ENCODE measurements at places on chromosomes 3 and 15. TPM values are rescaled to one million over a fixed set of nuclear protein-coding genes. Genes with fewer than 3 reads are reported as not detected.

Gene BNC1
- 68.3 TPM for total RNA-seq

GRCh38 chr3:58051196-58051595, 43.0 kb downstream of the FLNB start:
- peak; percentile 94 for DNase-seq
- H3K4me3 ChIP-seq: peak overlapping the region; percentile 68
- no peaks in the 10 kb centered on the region for H3K27me3 ChIP-seq
- H3K27ac ChIP-seq: peak overlapping the region; percentile 95
- peaks cover 59% of the 10 kb centered on the region for H3K4me1 ChIP-seq

DNA sequence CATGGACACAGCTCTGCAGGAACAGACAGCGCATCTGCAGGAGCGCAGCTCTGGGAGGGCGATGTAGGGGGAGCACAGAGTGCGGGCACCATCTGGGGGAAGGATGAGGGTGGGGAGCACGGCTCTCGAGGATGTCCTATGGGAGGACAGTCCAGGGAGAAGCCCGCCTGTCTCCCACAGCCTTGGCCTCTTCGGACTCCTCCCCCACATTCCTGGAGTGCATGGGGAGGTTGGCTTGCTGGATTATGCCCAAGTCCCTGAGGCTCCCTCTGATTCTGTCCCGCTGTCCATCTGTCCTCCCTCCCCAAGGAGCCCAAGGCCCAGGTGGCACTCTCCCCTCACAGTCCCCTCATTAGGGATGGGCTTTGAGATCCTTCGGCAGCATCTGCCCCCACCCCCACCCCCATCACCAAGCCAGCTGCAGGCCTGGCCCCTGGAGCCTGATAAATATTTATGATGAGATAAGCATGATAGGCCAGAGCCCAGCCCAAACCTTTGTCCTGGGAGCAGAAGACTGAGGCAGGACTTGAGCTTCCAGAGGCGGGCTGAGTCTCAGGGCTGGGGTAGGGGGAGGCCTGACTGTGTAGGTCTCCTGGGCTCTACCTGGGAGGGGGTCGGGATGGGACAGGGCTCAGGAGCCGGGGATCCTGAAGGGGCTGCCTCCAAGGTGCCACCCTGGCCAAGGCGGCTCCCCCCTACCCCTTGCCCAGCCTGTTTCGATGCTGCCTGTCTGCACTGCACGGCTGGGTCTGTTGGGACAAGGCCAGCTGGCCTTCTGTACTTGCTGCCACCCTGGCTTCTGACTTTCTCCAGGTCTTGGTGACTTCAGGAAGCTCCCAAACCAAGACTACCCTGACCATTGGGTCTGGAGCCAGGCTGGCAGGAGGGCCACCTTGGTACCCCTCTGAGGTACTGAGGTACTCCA, 28.6 kb upstream of the SEMA3F start:
- H3K27me3 ChIP-seq: no peaks in the 10 kb centered on the region
- no peak overlapping the region for H3K27ac ChIP-seq
- peak; percentile 47 for DNase-seq
- H3K4me3 ChIP-seq: no peak overlapping the region

- peaks cover 34% of the 10 kb centered on the region for H3K27me3 ChIP-seq
- no peak for DNase-seq
- no peaks in the 10 kb centered on the region for H3K36me3 ChIP-seq
- H3K4me1 ChIP-seq: peaks cover 19% of the 10 kb centered on the region
These were observed 78.6 kb downstream of the TOP2B start for GRCh38 chr3:25586167-25586505.

DNA sequence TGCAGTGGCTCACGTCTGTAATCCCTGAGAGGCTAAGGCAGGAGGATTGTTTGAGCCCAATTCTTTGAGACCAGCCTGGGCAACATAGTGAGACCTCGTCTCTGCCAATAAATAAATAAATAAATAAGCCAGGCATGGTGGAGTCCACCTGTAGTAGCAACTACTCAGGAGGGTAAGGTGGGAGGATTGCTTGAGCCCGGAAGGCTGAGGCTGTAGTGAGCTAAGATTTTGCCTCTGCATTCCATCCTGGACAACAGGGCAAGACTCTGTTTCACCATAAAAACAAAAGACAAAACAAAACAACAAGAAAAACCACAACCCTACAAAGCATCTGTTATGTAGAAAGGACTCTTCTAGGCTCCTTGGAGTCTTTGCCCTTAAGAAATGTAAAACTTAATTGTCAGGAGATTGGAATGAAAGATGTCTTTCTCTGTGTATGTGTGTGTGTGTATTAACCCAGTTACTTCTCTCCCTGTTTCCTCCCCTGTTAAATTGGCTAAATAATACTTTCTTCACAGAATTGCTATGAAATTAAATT, 9.5 kb downstream of the NECTIN3 start:
- H3K27ac ChIP-seq: no peak overlapping the region
- H3K27me3 ChIP-seq: no peaks in the 10 kb centered on the region
- no peak overlapping the region for H3K4me3 ChIP-seq
- no peaks in the 10 kb centered on the region for H3K4me1 ChIP-seq
- H3K36me3 ChIP-seq: no peaks in the 10 kb centered on the region
- DNase-seq: no peak

- H3K27ac ChIP-seq: peak overlapping the region; percentile 94
- no peaks in the 10 kb centered on the region for H3K27me3 ChIP-seq
- DNase-seq: peak; percentile 97
- peak overlapping the region; percentile 60 for H3K4me3 ChIP-seq
- peaks cover 57% of the 10 kb centered on the region for H3K4me1 ChIP-seq
These were observed 32.8 kb downstream of the AKAP13 start for GRCh38 chr15:85412956-85413854.

DNA sequence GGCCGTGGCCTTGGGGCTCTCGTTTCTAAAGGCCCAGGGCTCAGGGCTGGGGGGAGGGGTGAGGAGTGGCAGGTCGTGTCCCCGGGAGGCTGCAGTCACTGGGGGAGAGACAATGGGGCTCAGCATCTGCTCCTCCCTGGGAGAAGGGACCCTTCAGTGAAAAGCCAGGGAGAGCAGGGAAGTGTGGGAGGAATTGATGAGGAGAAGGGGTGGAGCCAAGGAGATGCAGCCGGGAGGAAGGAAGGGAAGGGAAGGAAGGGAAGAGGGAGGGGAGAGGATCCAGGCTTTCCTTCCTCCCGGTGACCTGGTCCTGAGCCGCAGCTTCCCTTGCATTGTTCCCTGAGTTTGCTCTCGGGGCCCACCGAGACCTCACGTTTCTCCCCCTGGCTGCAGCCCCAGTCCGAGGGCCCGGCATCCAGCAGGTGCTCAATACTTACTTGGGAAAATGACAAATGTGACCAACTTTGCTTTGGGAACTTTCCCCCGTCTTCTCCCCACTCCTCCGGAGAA, 1.4 kb upstream of the ZNF710 start:
- peak; percentile 66 for DNase-seq
- no peaks in the 10 kb centered on the region for H3K27me3 ChIP-seq
- H3K36me3 ChIP-seq: peaks cover 7% of the 10 kb centered on the region
- H3K4me3 ChIP-seq: peak overlapping the region; percentile 92
- peaks cover 33% of the 10 kb centered on the region for H3K4me1 ChIP-seq
- no peak overlapping the region for H3K27ac ChIP-seq

- no peak for DNase-seq
- no peaks in the 10 kb centered on the region for H3K4me1 ChIP-seq
- no peak overlapping the region for H3K4me3 ChIP-seq
- no peaks in the 10 kb centered on the region for H3K27me3 ChIP-seq
- peak overlapping the region; percentile 33 for H3K27ac ChIP-seq
These were observed 16.7 kb downstream of the MAP2K5 start for GRCh38 chr15:67559158-67559557.

DNA sequence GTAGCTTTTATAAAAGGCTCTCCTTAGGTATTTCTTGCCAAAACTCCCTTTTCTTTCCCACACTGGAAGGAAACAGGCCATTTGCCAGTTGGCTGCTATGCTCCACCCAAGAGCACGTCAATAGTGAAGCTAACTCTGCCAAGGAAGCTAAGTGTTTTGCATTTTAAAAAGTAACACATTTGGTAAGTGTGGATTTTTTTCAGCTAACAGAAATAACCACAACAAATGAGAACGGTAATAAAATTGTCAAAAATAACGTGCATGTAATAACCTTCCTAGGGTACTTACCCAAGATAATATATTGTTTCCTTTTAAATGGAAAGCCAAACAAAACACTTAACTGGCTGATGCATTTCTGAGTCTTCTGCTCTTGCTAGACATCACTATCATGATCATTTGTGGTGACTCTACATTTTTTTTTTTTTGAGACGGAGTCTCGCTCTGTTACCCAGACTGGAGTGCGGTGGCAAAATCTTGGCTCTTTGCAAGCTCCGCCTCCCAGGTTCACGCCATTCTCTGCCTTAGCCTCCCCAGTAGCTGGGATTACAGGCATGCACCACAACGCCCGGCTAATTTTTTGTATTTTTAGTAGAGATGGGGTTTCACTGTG, 4.6 kb downstream of the DPP8 start:
- no peak overlapping the region for H3K27ac ChIP-seq
- peaks cover 67% of the 10 kb centered on the region for H3K36me3 ChIP-seq
- no peaks in the 10 kb centered on the region for H3K27me3 ChIP-seq
- DNase-seq: no peak
- H3K4me1 ChIP-seq: peaks cover 13% of the 10 kb centered on the region
